Activated T-helper 1 cell treated with anti-CD3 and anti-CD28 coated beads, Interleukin-12 subunit alpha, Interleukin-12 subunit beta, Interleukin-2, Interleukin-4 antibody, amounts not matched to agents 30 ng/mL and 10 ng/mL and 1 ng/mL, durations not matched to agents 14 hours and 24 hours and 36 hours (primary cell): ENCODE measurements at places on chromosomes 11 and 22. TPM values are rescaled to one million over a fixed set of nuclear protein-coding genes. Genes with fewer than 3 reads are reported as not detected.

MUC6 gene
- total RNA-seq, result not detected in 2 replicates

MCAM gene
- total RNA-seq, result 6.0 and 6.6 TPM in 2 replicates

C11orf52 gene
- not detected in 2 replicates for total RNA-seq

FAM180B gene
- total RNA-seq, result 0.24 TPM in 1 of 2 replicates, not detected in the other

MS4A7 gene
- not detected in 2 replicates for total RNA-seq

CNGA4 gene
- 0.10 TPM in 1 of 2 replicates, not detected in the other for total RNA-seq

GALR3 gene
- 0.24 TPM in 1 of 2 replicates, not detected in the other for total RNA-seq

ISX gene
- not detected in 2 replicates for total RNA-seq

COX8A gene
- total RNA-seq, result 289 and 291 TPM in 2 replicates

OAF gene
- total RNA-seq, result 6.7 and 7.3 TPM in 2 replicates

GLYAT gene
- total RNA-seq, result not detected in 2 replicates

SCGB1C1 gene
- total RNA-seq, result not detected in 2 replicates

RNH1 gene
- 123 and 126 TPM in 2 replicates for total RNA-seq

NLRP10 gene
- total RNA-seq, result not detected in 2 replicates

PATE2 gene
- total RNA-seq, result 0.29 and 0.34 TPM in 2 replicates

VSIG10L2 gene
- not detected in 2 replicates for total RNA-seq

ZNF214 gene
- not detected in 2 replicates for total RNA-seq

NRIP3 gene
- 4.4 and 4.8 TPM in 2 replicates for total RNA-seq

ADORA2A gene
- 27.3 and 27.7 TPM in 2 replicates for total RNA-seq

MS4A1 gene
- not detected in 2 replicates for total RNA-seq

NEFH gene
- total RNA-seq, result 8.4 TPM in 2 replicates

NUP160 gene
- 91.9 and 98.6 TPM in 2 replicates for total RNA-seq

WEE1 gene
- total RNA-seq, result 51.4 and 54.2 TPM in 2 replicates

C11orf91 gene
- 0.23 TPM in 1 of 2 replicates, not detected in the other for total RNA-seq

RTN4R gene
- total RNA-seq, result 1.7 and 1.9 TPM in 2 replicates

BEST1 gene
- 0.29 TPM in 1 of 2 replicates, not detected in the other for total RNA-seq

NUMA1 gene
- total RNA-seq, result 141 and 150 TPM in 2 replicates

OR51V1 gene
- total RNA-seq, result not detected in 2 replicates

TRMU gene
- total RNA-seq, result 81.0 and 85.5 TPM in 2 replicates

OR2AT4 gene
- total RNA-seq, result not detected in 2 replicates

NLRX1 gene
- total RNA-seq, result 24.1 and 29.5 TPM in 2 replicates

FOLH1 gene
- not detected in 2 replicates for total RNA-seq

PDE3B gene
- 62.8 and 64.0 TPM in 2 replicates for total RNA-seq

OR51B4 gene
- total RNA-seq, result not detected in 2 replicates

NXPE4 gene
- not detected in 2 replicates for total RNA-seq

TSGA10IP gene
- not detected in 2 replicates for total RNA-seq

CSKMT gene
- total RNA-seq, result 65.0 and 69.4 TPM in 2 replicates

LINC01488 gene
- not detected in 2 replicates for total RNA-seq

ANO3 gene
- not detected in 2 replicates for total RNA-seq

OR8G1 gene
- total RNA-seq, result not detected in 2 replicates

CD248 gene
- 0.10 TPM in 1 of 2 replicates, not detected in the other for total RNA-seq

SCGB1D2 gene
- total RNA-seq, result not detected in 2 replicates

PLAAT5 gene
- not detected in 2 replicates for total RNA-seq

HARBI1 gene
- total RNA-seq, result 4.5 and 5.3 TPM in 2 replicates

FAR1 gene
- 67.3 and 67.4 TPM in 2 replicates for total RNA-seq

PPP6R2 gene
- total RNA-seq, result 46.0 and 48.5 TPM in 2 replicates

C11orf42 gene
- total RNA-seq, result not detected in 2 replicates

ZNF195 gene
- 41.2 and 42.8 TPM in 2 replicates for total RNA-seq

OR51B2 gene
- total RNA-seq, result not detected in 2 replicates

OR4D6 gene
- total RNA-seq, result not detected in 2 replicates

TRPM5 gene
- not detected in 2 replicates for total RNA-seq

E2F8 gene
- 25.6 and 28.2 TPM in 2 replicates for total RNA-seq
